ENCODE measurements at places on chromosomes 3 and 15. TPM values are rescaled to one million over a fixed set of nuclear protein-coding genes. Genes with fewer than 3 reads are reported as not detected.

The EPHB3 gene
- 2.1 TPM for polyA plus RNA-seq

The XRN1 gene
- polyA plus RNA-seq, result 12.9 TPM

The CNTN6 gene
- 0.04 TPM for polyA plus RNA-seq

The CCR8 gene
- not detected for polyA plus RNA-seq

The DUOXA2 gene
- not detected for polyA plus RNA-seq

The IL5RA gene
- 0.07 TPM for polyA plus RNA-seq
